ENCODE measurements at places on chromosomes 3 and 15. TPM values are rescaled to one million over a fixed set of nuclear protein-coding genes. Genes with fewer than 3 reads are reported as not detected.
A peak's percentile ranks its signal among the peaks of the same experiment; 100 is the strongest.

GRCh38 chr3:180184816-180185215 is 148.1 kb upstream of the PEX5L start:
- H3K36me3 ChIP-seq, result no peaks in the 10 kb centered on the region
- H3K27me3 ChIP-seq, result no peaks in the 10 kb centered on the region
- H3K4me1 ChIP-seq, result no peaks in the 10 kb centered on the region
- H3K27ac ChIP-seq, result no peak overlapping the region

The IVD gene
- 88.6 TPM for total RNA-seq

The SCAANT1 gene
- total RNA-seq, result not detected

DNA sequence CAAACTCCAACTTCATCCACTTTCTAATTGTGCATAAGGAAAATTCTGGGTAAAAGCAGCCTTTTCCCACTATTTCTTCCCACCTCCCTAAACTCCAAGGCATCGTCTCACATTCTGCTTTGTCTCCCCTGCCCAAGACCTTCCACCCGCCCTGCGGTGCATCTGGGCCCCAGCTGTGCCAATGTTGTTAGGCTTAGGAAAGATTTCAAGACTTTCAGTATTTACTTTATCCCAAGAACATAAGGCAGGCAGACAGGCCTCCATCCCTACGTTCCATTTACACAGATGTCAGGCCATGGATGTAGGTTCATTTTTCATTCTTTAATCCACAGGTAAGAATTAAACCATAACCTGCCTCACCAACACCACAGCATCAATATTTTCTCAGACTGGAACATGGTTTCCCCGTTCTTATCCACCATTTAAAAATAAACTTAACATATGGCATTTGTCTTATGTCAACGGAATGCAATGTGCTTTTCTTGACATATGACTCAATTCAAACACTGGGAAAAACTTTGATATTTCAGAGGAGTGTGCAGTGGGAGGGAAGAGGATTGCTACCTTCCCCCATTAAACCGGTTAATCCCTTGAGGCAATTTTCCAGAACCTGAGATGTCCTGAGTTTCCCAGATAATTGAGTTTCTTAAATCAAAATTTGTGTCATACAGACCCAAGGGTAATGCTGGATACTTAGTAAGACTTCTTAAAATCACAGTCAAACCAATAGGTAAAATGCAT is 238.0 kb upstream of the LRIG1 start:
- no peak overlapping the region for H3K4me3 ChIP-seq
- H3K27ac ChIP-seq, result no peak overlapping the region
- H3K36me3 ChIP-seq, result no peaks in the 10 kb centered on the region
- H3K4me1 ChIP-seq, result no peaks in the 10 kb centered on the region
- H3K27me3 ChIP-seq, result no peaks in the 10 kb centered on the region
- DNase-seq, result no peak

DNA sequence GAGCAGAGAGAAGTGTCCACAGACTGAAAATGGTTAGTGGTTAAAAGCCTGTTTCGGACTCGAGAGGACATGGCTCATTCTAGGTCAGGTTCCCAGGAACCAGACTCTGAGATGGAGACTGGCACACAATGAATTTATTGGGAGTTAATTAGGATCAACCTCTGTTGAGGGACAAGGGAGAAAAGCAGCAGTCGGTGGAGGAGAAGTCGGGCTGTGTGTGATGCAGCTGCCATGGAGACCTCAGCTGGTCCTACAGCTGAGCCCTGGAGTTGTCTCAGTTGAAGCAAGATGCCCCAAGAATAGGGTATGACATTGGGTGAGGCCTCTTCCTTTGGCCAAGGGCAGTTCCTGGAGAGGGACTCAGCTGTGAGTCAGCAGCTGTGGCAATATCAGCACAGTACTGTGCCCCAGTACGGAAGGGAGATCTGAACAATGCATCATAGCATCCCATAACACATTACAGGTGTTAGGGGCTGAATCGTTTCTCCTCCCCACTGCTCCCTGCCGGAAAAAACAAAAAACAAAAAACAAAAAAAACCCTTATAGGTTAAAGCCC is 105.4 kb downstream of the ABHD5 start:
- no peak for DNase-seq
- no peaks in the 10 kb centered on the region for H3K36me3 ChIP-seq
- H3K4me3 ChIP-seq, result no peak overlapping the region
- H3K4me1 ChIP-seq, result no peaks in the 10 kb centered on the region
- H3K27me3 ChIP-seq, result no peaks in the 10 kb centered on the region

DNA sequence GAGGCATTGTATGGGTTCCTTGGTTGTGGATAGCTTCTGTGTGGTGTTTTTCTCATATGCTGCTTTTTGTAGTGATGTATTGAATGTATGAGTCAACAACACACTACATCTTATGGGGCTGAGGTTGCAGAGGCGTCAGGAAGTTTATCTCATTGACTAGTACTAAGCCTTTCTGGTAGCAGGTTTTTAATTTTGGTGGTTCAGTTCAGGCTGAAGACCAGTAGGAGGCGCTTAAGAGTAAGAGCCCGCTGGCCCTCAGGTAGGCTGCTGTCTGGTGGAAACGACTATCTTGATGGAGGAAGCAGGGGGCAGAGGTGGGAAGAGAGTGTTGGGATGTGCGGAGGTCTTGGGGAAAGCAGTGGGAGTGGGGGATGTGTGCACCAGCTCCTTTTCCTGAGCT is 62.4 kb downstream of the RTP4 start:
- H3K4me3 ChIP-seq, result no peak overlapping the region
- no peaks in the 10 kb centered on the region for H3K4me1 ChIP-seq
- H3K27me3 ChIP-seq, result no peaks in the 10 kb centered on the region
- no peaks in the 10 kb centered on the region for H3K36me3 ChIP-seq
- no peak for DNase-seq
- no peak overlapping the region for H3K27ac ChIP-seq

The CCDC33 gene
- total RNA-seq, result not detected

- no peaks in the 10 kb centered on the region for H3K4me1 ChIP-seq
- H3K27ac ChIP-seq, result no peak overlapping the region
- H3K36me3 ChIP-seq, result no peaks in the 10 kb centered on the region
- no peak for DNase-seq
Observed at GRCh38 chr3:177484206-177484605, 286.9 kb upstream of the TBL1XR1 start.

DNA sequence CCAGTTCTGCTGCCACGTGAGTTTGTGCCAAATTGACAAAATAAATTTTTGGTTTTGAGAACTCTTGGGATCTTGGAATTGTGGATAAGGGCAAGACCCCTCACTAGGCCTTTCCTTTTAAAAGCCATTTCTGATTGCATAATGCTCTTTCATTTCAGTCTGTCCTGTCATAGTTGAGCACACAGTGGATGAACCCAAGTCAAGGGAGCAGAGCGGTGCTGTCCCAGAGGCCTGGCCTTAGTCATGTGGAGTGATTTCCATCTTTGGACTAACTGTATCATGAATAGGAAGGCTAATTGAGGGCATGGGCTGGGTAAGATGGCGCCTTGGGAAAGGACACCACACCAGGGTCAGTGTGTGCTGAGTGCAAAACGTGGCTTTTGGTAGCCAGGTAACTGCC is 304.0 kb downstream of the UACA start:
- DNase-seq, result no peak
- H3K27ac ChIP-seq, result no peak overlapping the region
- no peak overlapping the region for H3K4me3 ChIP-seq
- H3K36me3 ChIP-seq, result no peaks in the 10 kb centered on the region

GRCh38 chr3:124351430-124352148 is 359.7 kb upstream of the ROPN1 start:
- no peak for DNase-seq
- H3K27me3 ChIP-seq, result no peaks in the 10 kb centered on the region
- H3K27ac ChIP-seq, result no peak overlapping the region
- H3K4me3 ChIP-seq, result no peak overlapping the region
- H3K4me1 ChIP-seq, result no peaks in the 10 kb centered on the region

- DNase-seq, result no peak
- H3K4me3 ChIP-seq, result no peak overlapping the region
- no peak overlapping the region for H3K27ac ChIP-seq
- H3K36me3 ChIP-seq, result no peaks in the 10 kb centered on the region
- H3K27me3 ChIP-seq, result no peaks in the 10 kb centered on the region
Observed at GRCh38 chr3:187798531-187799530, 53.6 kb upstream of the BCL6 start.

DNA sequence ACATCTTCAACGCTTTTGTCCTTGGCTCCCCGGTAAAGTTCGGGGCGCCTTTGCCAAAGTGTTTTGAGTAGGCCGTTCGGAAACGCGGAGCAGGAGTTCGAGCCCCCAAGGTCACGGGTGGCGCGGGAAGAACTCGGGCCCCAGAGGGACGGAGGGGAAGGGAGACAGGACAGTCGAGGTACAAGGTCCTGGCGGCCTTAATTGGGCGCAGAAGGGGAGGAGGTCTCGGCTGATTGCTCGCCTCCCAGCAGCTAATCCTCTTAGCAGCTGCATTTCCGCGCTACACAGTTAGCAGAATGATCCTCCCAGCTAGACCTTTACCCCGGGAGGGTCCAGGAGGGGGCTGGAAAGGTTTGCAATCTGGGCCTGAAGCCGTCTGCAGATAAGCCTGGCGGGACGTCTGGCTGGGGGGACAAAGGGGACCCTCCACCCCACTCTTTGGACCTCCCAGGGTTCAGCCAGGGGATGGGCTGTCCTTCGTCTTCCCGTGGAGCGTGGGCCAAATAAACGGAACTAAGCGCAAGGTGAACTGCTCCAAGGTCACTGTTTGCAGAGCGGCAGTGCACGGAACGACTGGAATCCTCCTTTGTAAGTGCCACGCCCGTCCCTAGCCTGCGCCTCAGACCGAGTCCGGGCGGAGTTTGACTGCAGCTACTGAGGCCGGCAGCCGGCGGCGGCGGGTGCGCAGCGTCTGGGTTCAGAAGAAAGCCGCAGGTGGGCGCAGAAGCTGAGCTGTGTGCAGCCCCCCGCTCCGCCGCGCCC is 7.2 kb downstream of the EOMES start:
- no peak overlapping the region for H3K27ac ChIP-seq
- H3K36me3 ChIP-seq, result no peaks in the 10 kb centered on the region
- H3K4me3 ChIP-seq, result peak overlapping the region; percentile 55
- peaks cover 22% of the 10 kb centered on the region for H3K4me1 ChIP-seq
- no peak for DNase-seq
- H3K27me3 ChIP-seq, result peaks cover 75% of the 10 kb centered on the region

DNA sequence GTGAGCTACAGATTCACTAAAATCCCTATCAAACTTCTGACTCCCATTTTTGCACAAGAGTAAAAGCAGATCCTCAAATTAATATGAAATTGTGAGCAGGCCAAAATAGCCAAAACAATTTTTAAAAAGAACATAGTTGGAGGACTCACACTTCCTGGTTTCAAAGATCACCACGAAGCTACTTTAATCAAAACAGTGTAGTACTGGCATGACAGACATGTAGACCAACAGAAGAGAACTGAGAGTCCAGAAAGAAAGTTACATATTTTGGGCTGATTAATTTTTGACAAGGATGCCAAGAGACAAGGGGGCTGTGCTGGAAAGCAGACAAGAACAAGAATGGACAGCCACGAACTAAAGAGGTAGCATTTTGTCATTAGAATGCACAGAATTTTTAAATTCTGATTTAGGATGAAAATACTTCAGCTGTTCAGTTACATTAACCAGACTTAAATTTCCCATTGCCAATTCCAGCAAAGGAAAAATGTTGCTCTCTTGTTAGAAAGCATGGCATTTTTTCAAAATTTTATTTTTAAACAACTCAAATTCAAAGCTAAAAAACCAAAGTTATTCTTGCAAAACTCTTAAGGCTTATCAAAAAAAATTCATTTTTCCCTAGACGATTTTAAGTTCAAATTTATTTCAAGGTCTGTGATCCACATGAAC is 14.0 kb downstream of the RYK start:
- H3K27me3 ChIP-seq, result no peaks in the 10 kb centered on the region
- no peak for DNase-seq
- H3K36me3 ChIP-seq, result no peaks in the 10 kb centered on the region
- H3K4me3 ChIP-seq, result no peak overlapping the region
- peaks cover 62% of the 10 kb centered on the region for H3K4me1 ChIP-seq

GRCh38 chr15:31347067-31347975 is 20.7 kb downstream of the KLF13 start:
- H3K4me1 ChIP-seq, result peaks cover 1% of the 10 kb centered on the region
- peak overlapping the region; percentile 77 for H3K27ac ChIP-seq
- H3K4me3 ChIP-seq, result no peak overlapping the region
- peaks cover 14% of the 10 kb centered on the region for H3K36me3 ChIP-seq
- no peaks in the 10 kb centered on the region for H3K27me3 ChIP-seq

GRCh38 chr15:38540510-38540909 is 24.1 kb downstream of the RASGRP1 start:
- no peaks in the 10 kb centered on the region for H3K4me1 ChIP-seq
- H3K4me3 ChIP-seq, result no peak overlapping the region
- H3K27ac ChIP-seq, result no peak overlapping the region
- DNase-seq, result no peak

DNA sequence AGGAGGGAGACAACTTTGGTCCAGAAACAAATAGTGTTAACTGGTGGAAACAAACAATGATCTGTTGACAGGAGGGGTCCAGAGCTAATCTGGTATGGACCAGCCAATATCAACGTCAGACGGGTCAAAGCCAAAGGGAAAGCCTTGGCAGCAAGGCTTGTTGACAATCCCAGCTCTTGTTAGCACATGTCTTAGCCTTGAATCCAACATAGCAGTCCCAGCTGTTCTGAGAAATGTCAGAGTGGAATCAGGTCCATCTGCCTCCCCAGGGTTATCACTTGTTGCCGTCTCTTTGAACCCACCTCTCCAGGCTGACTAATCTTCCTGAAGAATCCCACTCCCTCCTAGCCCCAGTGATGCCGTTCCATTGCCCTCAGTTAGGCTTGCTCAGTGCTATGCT is 404.6 kb upstream of the MCTP2 start:
- no peak overlapping the region for H3K4me3 ChIP-seq
- no peak for DNase-seq

- H3K36me3 ChIP-seq, result no peaks in the 10 kb centered on the region
- DNase-seq, result no peak
- H3K4me1 ChIP-seq, result no peaks in the 10 kb centered on the region
Observed at GRCh38 chr3:189502256-189502655, 128.9 kb upstream of the TP63 start.

DNA sequence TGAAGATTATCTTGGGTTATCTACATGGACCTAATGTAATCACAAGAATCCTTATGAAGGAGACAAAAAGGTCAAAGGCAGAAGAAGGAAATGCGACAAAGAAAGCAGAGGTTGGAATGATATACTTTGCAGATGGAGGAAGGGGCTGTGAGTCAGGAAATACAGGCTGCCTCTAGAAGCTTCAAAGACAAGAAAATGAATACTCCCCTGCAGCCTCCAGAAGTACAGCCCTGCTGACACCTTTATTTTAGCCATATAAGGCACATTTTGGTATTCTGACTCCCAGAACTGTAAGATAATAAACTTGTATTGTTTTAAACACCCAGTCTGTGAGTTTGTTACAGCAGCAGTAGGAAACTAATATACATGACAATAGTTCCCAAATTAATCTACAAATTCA is 58.6 kb downstream of the SIDT1 start:
- H3K36me3 ChIP-seq, result no peaks in the 10 kb centered on the region
- H3K27me3 ChIP-seq, result no peaks in the 10 kb centered on the region
- H3K27ac ChIP-seq, result no peak overlapping the region
- no peaks in the 10 kb centered on the region for H3K4me1 ChIP-seq

GRCh38 chr3:44337248-44337785 is 1.2 kb upstream of the TCAIM start:
- H3K36me3 ChIP-seq, result no peaks in the 10 kb centered on the region
- DNase-seq, result no peak
- peak overlapping the region; percentile 94 for H3K27ac ChIP-seq

GRCh38 chr3:154583086-154583634 is 153.2 kb upstream of the GPR149 start:
- no peak overlapping the region for H3K4me3 ChIP-seq
- DNase-seq, result no peak
- H3K27me3 ChIP-seq, result no peaks in the 10 kb centered on the region
- H3K36me3 ChIP-seq, result no peaks in the 10 kb centered on the region
- H3K27ac ChIP-seq, result no peak overlapping the region

All from tibial nerve (tissue), 4 donors.